Neural progenitor cell (in vitro differentiated cells): ENCODE measurements at places on chromosomes 6 and 20. TPM values are rescaled to one million over a fixed set of nuclear protein-coding genes. Genes with fewer than 3 reads are reported as not detected.
A peak's percentile ranks its signal among the peaks of the same experiment; 100 is the strongest.

DNA sequence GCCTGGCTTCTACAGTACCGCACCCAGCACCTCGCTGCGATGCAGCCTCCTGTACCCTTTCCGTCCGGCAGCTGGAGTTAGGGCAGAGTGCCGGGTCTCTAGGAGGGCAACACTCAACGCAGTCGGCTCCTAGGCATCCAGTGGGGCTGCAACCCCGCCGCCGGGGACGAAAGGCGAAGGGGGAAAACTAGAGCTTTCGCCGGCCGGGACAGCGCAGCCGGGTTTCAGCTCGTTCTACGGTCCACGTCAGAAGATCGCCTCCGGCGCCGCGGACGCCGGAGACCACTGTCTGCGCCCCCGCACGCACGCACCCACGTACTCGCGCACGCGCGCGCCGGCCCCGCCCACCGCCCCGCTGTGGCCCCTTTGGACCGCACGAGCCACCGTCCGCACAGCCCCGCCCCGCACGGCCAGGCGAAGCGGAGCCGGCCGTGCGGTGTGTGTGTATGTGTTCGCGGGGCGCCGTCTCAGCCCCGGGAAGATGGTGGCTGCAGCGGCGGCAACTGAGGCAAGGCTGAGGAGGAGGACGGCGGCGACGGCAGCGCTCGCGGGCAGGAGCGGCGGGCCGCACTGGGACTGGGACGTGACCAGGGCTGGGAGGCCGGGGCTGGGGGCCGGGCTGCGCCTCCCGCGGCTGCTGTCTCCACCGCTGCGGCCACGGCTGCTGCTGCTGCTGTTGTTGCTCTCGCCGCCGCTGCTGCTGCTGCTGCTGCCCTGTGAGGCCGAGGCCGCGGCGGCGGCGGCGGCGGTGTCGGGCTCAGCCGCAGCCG lies at the start of gene ATRN:
ATRN (plus strand) TSS at position 392 of the 770 bp plus-strand sequence; CDS start at position 482, 90 bp downstream.
- peaks cover 36% of the 10 kb centered on the region for H3K27me3 ChIP-seq
- no peaks in the 10 kb centered on the region for H3K36me3 ChIP-seq
- peak; percentile 91 for DNase-seq
- no peak within 1 kb of the TSS for H3K27ac ChIP-seq
- peaks cover 9% of the 10 kb centered on the region for H3K4me1 ChIP-seq

DNA sequence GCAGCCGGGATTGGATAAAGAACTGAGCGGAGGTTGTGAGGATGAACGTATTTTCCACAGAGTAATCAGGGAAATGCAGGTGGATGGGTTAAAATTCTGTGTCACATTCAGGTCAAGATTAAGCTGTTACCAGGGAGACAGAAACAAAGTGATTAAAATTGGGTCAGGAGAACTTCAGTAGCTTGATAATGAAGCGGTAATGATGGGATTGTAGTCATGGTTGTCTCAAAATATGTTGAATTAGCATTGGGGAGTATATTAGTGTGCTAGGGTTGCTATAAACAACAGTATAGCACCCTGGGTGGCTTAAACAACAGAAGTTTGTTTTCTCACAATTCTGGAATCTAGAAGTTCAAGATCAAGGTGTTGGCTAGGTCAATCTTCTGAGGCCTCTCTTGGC lies 155.5 kb downstream of the GJA1 start:
- H3K4me3 ChIP-seq, result no peak overlapping the region
- no peak overlapping the region for H3K27ac ChIP-seq
- no peak for DNase-seq
- H3K4me1 ChIP-seq, result no peaks in the 10 kb centered on the region
- no peaks in the 10 kb centered on the region for H3K27me3 ChIP-seq
- H3K36me3 ChIP-seq, result no peaks in the 10 kb centered on the region

The METTL24 gene
- 3.2 and 4.5 TPM in 2 replicates for total RNA-seq

The MUC22 gene
- total RNA-seq, result 0.03 TPM in 1 of 2 replicates, not detected in the other

DNA sequence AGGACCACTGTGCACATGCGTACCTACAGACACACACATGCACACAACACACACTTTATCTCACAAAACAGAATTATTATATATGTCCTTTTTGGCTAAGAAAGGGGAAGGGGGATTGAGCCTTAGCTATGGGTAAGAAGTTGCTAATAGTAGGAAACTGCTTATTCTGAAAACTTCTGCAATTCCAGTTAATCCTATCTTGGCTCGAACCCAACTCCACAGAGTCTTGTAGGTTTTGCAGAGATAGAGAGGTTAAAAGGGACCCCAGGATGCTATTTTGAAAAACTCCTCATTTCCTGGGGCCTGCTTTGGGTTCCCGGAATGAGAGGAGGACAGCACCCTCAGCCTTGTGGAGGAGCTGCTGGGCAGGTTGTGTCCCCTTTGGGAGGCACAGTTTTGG lies 233.8 kb downstream of the CLIC5 start:
- H3K4me3 ChIP-seq, result no peak overlapping the region
- H3K36me3 ChIP-seq, result no peaks in the 10 kb centered on the region
- H3K27ac ChIP-seq, result no peak overlapping the region
- peaks cover 29% of the 10 kb centered on the region for H3K4me1 ChIP-seq
- no peak for DNase-seq

DNA sequence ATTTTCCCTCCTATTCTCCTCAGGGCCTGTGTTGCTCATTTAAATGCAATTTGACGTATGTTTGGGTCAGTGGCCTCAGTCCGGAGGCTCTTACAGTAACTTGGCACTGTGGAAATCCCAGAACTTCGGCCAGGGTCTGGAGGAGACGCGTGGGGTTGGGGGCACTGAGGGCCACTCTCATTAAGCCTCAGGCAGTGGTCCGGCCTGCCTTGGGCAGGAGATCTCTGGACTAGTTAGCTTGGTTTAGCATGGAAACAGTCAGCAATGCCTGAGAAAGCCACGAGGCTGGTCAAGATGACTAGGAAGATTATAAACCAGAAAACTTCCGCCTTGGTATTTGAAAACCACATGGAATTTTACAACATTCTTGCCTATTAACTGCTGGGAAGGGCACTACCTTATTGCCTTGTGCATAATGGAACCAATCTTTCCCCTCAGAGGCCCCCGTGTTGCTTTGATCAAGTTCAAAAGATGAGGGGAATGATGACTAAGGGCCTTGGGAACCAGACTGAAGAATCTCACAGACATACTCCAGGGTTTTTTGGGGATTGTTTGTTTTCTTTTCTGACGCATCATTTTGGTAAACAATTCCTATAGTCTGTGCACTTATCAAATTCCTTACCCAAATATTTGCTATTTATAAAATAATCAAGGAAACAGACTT lies 206.0 kb upstream of the PREP start:
- no peak for DNase-seq
- H3K27ac ChIP-seq, result no peak overlapping the region
- H3K4me1 ChIP-seq, result no peaks in the 10 kb centered on the region
- no peak overlapping the region for H3K4me3 ChIP-seq
- no peaks in the 10 kb centered on the region for H3K27me3 ChIP-seq
- H3K36me3 ChIP-seq, result no peaks in the 10 kb centered on the region

- no peak for DNase-seq
- no peaks in the 10 kb centered on the region for H3K27me3 ChIP-seq
- no peak overlapping the region for H3K4me3 ChIP-seq
- no peak overlapping the region for H3K27ac ChIP-seq
- H3K36me3 ChIP-seq, result peaks cover 14% of the 10 kb centered on the region
- no peaks in the 10 kb centered on the region for H3K4me1 ChIP-seq
These were observed 3.8 kb downstream of the TULP4 start for GRCh38 chr6:158316022-158316421.

DNA sequence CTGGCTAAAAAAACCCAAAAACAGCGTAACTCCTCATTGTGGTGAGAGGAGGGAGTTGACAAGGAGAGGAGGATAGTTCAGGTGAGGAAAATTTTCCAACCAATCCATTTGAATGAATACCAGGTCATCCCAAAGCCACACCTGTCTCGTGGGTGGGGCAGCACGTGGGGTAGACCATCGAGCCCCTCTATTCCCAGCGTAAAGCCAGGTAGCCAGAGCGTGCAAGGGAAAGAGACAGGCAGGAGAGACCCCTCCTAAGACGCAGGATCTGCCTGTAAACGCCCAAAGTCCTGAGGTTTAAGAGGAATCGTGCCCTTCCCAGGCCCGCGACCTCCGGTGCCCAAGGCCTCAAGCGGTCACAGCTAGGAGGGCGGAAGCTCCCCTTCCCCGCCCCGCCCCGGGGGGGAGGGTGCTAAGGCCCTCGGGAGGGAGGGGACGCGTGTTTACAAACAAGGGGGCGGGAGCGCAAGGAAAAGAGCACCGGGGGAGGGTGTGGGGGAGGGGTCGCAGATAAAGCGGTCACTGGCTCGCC lies 712 bp downstream of the RXRB start:
- peak; percentile 92 for DNase-seq
- H3K4me3 ChIP-seq, result peak overlapping the region; percentile 88
- H3K4me1 ChIP-seq, result peaks cover 17% of the 10 kb centered on the region
- H3K27me3 ChIP-seq, result no peaks in the 10 kb centered on the region
- H3K27ac ChIP-seq, result peak overlapping the region; percentile 94

The ZC3H12D gene
- 0.03 TPM in 1 of 2 replicates, not detected in the other for total RNA-seq

DNA sequence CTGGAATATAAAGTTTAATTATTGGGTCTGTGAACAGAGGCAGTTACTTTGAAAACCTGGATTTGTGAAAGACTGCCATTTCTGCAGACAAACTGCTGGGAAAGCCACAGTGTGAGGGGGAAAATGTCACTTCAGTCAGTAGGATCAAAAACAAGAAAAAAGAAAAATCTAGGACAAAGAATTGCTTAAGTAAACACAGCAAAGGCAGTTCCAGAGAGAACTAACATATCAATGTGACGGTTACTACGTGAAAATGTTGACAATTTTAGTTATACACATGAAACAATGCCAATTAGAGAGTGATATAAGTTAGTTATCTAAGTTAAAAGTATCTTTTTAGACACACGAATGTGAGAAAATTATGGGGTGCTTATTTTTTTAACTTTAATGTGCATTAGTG lies 270.4 kb upstream of the RUNX2 start:
- H3K4me3 ChIP-seq, result no peak overlapping the region
- no peak overlapping the region for H3K27ac ChIP-seq
- H3K27me3 ChIP-seq, result no peaks in the 10 kb centered on the region
- no peaks in the 10 kb centered on the region for H3K36me3 ChIP-seq
- DNase-seq, result no peak
- H3K4me1 ChIP-seq, result peaks cover 10% of the 10 kb centered on the region

DNA sequence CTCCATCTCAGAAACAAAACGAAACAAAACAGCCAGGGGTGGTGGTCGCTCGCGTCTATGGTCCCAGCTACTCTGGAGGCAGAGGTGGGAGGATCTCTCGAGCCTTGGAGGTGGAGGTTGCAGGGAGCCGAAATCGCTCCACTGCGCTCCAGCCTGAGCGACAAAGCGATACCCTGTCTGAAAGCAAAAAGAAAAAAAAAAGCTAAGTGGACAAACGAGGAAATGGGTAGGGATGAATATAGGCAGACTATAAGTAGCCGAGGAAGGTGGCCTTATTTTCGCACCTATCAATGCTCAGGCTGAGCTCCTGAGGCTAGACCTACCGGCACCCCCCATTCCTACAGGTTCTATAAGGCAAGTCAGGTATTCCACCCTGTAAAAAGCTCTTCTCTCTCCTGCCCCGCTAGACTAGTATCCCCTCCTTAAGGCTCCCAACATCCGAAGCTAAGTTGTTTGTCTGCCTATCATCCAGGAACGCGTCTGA lies 650 bp upstream of the CASP8AP2 start:
- peak; percentile 9 for DNase-seq
- H3K4me1 ChIP-seq, result peaks cover 3% of the 10 kb centered on the region
- H3K4me3 ChIP-seq, result peak overlapping the region; percentile 74
- no peaks in the 10 kb centered on the region for H3K27me3 ChIP-seq

GRCh38 chr6:20678831-20679352 lies 144.6 kb downstream of the CDKAL1 start:
- no peaks in the 10 kb centered on the region for H3K27me3 ChIP-seq
- H3K4me1 ChIP-seq, result no peaks in the 10 kb centered on the region
- H3K4me3 ChIP-seq, result no peak overlapping the region
- no peak overlapping the region for H3K27ac ChIP-seq
- no peaks in the 10 kb centered on the region for H3K36me3 ChIP-seq
